SJCRH30 (cell line): ENCODE measurements at places on chromosomes 2 and 18. TPM values are rescaled to one million over a fixed set of nuclear protein-coding genes. Genes with fewer than 3 reads are reported as not detected.

RGPD5 gene
- 13.3 and 37.1 TPM in 2 replicates for total RNA-seq

CCDC150 gene
- total RNA-seq, result 9.6 and 17.4 TPM in 2 replicates

POLE4 gene
- total RNA-seq, result 67.0 and 74.5 TPM in 2 replicates

B3GNT7 gene
- total RNA-seq, result 0.04 TPM in 1 of 2 replicates, not detected in the other

PXDN gene
- 312 and 322 TPM in 2 replicates for total RNA-seq

OTOF gene
- 0.08 TPM in 1 of 2 replicates, not detected in the other for total RNA-seq

KCNE4 gene
- total RNA-seq, result 0.02 TPM in 1 of 2 replicates, not detected in the other

DSC3 gene
- total RNA-seq, result not detected in 2 replicates

DNA sequence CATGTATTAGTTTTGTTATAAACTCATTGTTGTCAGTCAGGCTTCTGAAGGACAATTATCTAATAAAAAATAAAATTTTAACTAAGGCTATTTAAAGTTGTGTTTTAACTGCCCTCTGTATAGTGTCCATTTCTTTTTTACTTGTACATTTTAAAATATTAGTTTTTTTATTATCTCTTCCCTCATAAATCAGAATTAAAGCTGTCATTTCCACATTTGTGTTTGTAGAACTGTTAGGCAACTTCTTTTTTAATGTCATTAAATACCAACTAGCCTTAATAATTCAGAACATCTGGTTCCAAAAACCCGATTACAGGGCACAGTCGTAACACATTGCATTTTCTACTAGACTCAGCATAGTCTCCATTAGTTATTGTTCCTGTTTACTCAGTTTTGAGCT is 1749.0 kb upstream of the CELF4 start:
- no peak overlapping the region for H3K4me3 ChIP-seq
- no peaks in the 10 kb centered on the region for H3K4me1 ChIP-seq
- H3K27ac ChIP-seq, result no peak overlapping the region
- H3K27me3 ChIP-seq, result no peaks in the 10 kb centered on the region

DNA sequence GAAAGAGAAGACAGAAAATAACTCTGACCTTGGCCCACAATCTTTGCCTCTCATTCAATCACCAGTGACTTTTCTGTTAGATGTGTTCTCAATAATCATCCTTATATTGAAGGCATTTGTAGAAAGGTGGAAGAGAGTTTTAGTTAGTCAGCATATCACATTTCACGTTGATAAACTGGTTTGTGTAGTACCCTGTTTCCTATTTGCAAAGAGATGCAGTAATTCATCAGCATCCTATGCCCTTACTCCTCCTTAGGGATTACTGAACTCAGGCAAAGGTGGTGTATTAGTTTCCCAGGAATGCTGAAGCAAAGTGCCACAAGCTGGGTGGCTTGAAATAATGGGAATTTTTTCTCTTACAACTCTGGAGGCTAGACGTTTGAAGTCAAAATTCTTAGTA is 145.0 kb downstream of the SPP2 start:
- no peak for DNase-seq
- no peaks in the 10 kb centered on the region for H3K27me3 ChIP-seq
- no peaks in the 10 kb centered on the region for H3K36me3 ChIP-seq
- no peaks in the 10 kb centered on the region for H3K4me1 ChIP-seq
- no peak overlapping the region for H3K27ac ChIP-seq

DNA sequence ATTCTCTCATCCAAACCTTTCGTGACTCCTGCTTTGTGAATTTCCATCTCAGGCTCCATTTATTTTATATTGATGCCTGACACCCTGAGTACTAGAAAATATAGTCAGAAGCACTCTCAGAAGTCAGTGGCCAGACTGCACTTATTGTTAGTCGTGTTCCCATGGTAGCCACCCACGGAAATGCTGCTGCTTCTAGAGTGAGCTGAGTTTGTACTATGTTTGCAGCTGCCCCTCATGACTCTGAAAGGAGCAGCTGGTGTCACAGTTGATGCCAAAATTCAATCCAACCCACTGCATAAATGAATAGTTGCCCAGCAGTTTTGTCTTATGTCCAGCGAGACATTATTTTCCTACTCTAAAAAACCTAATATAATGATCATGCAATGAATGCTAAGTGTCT is 265.2 kb upstream of the SPHKAP start:
- no peaks in the 10 kb centered on the region for H3K36me3 ChIP-seq
- peak overlapping the region; percentile 8; the same call in 1 of the 2 replicates for H3K27ac ChIP-seq
- no peaks in the 10 kb centered on the region for H3K27me3 ChIP-seq
- H3K4me3 ChIP-seq, result no peak overlapping the region
- peak; percentile 73 for DNase-seq

DNA sequence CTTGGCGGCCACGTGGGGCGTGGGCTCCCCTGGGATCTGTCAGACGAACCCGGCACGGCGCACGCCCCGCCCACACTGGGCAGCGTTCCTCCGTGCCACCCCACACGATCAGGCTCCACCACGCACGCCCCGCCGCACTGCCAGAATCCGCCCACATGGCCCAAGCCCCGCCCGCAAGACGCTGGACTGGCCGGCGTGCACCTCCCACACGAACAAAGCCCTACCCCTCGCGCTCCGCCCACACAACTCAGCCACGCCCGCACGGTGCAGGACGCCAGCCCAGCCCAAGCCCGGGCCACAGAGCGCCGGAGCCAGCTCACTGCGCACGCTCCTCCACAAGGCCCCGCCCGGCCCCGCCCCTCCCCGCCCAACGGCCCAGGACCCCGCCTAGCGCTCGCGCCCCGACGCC is 555 bp downstream of the TMEM18 start:
- peak overlapping the region; percentile 100 for H3K27ac ChIP-seq
- H3K36me3 ChIP-seq, result peaks cover 11% of the 10 kb centered on the region; the same call in 1 of the 2 replicates
- H3K27me3 ChIP-seq, result no peaks in the 10 kb centered on the region

GRCh38 chr18:13537022-13537780 is 189.2 kb downstream of the FAM210A start:
- no peaks in the 10 kb centered on the region for H3K4me1 ChIP-seq
- no peaks in the 10 kb centered on the region for H3K27me3 ChIP-seq
- no peak overlapping the region for H3K27ac ChIP-seq
- DNase-seq, result no peak

DNA sequence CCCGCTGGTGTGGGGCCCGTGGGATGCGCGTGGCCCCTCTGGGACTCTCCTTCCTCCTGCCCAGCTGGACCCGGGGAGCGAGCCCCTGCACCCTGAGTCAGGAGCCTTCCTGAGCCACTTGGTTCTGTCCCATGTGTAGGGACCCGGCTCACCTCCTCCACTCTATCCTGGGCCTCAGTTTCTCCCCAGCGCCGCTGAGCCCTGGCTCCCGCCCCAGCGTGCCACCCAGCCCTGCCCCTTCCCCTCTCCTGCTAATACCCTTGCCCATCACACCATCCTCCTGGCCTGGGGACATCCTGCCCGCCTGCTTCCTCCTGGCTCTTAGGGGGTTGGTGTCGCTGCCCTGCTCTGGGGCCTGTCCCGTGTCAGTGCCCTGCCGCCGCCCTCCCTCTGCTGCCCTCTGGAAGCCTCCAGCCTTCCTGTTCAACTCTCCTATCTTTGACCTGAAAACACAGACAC is 24.8 kb downstream of the GPC1 start:
- DNase-seq, result no peak
- peak overlapping the region; percentile 81 for H3K27ac ChIP-seq
- no peaks in the 10 kb centered on the region for H3K27me3 ChIP-seq
- peaks cover 39% of the 10 kb centered on the region for H3K36me3 ChIP-seq

- H3K27me3 ChIP-seq, result no peaks in the 10 kb centered on the region
- DNase-seq, result no peak
- H3K36me3 ChIP-seq, result no peaks in the 10 kb centered on the region
- H3K4me3 ChIP-seq, result no peak overlapping the region
These were observed 728.6 kb downstream of the SLC4A3 start for GRCh38 chr2:220356076-220356475.

GRCh38 chr2:235670974-235671787 is 177.3 kb downstream of the AGAP1 start:
- no peak overlapping the region for H3K4me3 ChIP-seq
- no peaks in the 10 kb centered on the region for H3K36me3 ChIP-seq
- peaks cover 9% of the 10 kb centered on the region for H3K4me1 ChIP-seq

DNA sequence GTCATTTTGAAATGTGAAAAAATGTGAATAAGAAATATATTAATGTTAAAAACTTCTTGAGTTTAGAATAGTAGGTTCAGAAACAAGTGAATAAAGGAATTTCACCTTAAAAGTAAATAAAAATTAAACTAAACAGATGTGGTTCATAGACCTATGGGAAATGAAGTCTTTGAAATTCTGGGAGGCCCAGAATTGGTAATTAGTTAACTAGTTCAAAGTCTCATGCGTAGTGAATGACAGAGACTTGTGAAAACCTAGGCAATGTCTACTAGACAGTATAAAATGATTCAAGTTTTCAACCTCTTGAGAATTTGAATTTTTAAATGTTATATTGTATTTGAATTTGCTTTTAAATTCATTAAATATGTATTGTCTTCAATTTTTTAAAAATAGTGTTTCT is 32.6 kb upstream of the AAK1 start:
- H3K27me3 ChIP-seq, result no peaks in the 10 kb centered on the region; the same call in 1 of the 2 replicates
- H3K36me3 ChIP-seq, result no peaks in the 10 kb centered on the region; the same call in 1 of the 2 replicates
- H3K4me1 ChIP-seq, result no peaks in the 10 kb centered on the region
- H3K27ac ChIP-seq, result no peak overlapping the region
- DNase-seq, result no peak
- no peak overlapping the region for H3K4me3 ChIP-seq

DNA sequence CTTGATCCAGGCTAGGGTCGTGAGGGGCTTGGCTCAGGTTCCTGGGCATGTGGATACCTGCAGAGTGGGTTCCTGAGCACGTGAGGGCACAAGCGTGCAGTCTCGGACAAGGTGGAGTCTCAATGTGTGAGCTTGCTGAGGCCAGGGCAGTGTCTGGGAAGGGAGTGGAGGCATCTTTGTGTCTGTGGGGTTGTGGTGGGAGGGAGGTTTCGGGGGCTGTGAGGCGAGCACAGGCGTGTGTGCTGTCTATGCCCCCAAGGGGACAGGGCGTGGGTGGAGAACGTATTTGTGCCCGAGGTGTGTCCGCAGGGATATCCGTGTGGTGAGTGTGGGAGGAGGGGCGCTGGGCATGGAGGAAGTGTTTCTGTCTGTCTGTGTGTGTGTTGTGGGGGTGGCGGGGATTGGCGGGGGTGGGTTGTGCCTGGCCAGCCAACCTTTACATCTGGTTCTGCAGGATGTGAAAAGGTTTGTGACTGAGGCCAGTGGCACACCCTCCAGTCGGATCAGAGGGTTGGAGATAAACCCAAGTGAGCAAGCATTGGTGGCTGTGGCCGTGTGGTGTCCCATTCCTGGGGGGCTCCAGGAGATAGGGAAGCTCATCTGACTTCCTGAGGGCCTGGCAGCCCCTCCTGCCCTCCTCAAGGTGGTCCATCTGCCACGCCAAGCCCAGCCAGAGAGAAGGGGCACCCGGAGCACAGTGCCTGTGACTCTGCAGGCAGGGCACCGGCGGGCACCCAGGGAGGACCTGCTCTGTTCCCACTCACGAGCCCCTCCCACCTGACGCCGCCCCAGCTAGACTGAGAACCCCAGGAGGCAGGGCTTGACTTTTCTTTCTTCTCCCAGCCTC is 57.1 kb downstream of the ZFP36L2 start:
- no peaks in the 10 kb centered on the region for H3K36me3 ChIP-seq
- H3K4me3 ChIP-seq, result no peak overlapping the region
- H3K27ac ChIP-seq, result no peak overlapping the region
- H3K27me3 ChIP-seq, result no peaks in the 10 kb centered on the region

- no peaks in the 10 kb centered on the region for H3K27me3 ChIP-seq
- H3K27ac ChIP-seq, result no peak overlapping the region
These were observed 686 bp upstream of the RGPD8 start for GRCh38 chr2:112433932-112434730.

GRCh38 chr2:169005080-169005598 is 26.0 kb downstream of the ABCB11 start:
- H3K36me3 ChIP-seq, result no peaks in the 10 kb centered on the region
- no peak overlapping the region for H3K27ac ChIP-seq
- peak; percentile 58 for DNase-seq
- no peaks in the 10 kb centered on the region for H3K4me1 ChIP-seq
- H3K27me3 ChIP-seq, result no peaks in the 10 kb centered on the region

DNA sequence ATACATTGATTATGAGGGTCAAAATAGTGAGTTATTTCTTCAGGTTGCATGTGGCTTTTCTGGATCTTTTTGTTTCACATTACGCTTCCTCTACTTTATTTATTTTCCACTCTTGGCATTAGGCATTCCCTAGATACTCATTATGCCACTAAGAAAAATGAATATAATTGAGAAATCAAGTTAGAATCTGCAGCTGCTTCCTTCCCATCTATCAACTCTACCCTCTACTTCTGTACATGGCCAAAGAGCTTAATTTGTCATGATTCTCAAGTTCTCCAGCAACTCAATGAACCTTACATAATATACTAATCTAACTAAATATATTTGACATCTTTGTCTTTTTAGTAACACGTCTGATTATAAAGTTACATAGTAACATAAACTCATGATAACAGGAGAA is 598.1 kb upstream of the LRRTM4 start:
- no peak overlapping the region for H3K27ac ChIP-seq
- no peak for DNase-seq
- no peak overlapping the region for H3K4me3 ChIP-seq
- peaks cover 6% of the 10 kb centered on the region for H3K4me1 ChIP-seq
- peaks cover 5% of the 10 kb centered on the region; the same call in 1 of the 2 replicates for H3K27me3 ChIP-seq
- H3K36me3 ChIP-seq, result no peaks in the 10 kb centered on the region
